ENCODE measurements at places on chromosomes 6 and 20.
A peak's percentile ranks its signal among the peaks of the same experiment; 100 is the strongest.

GRCh38 chr6:135240711-135241110 lies 59.6 kb downstream of the MYB start:
- no peak for DNase-seq

- no peak for DNase-seq
Measured at GRCh38 chr20:21569586-21569985, 55.7 kb upstream of the NKX2-2 start.

- DNase-seq, result no peak
Measured at GRCh38 chr6:40336940-40337760, 250.0 kb downstream of the LRFN2 start.

GRCh38 chr20:47719625-47720024 lies 65.7 kb downstream of the SULF2 start:
- DNase-seq, result no peak

DNA sequence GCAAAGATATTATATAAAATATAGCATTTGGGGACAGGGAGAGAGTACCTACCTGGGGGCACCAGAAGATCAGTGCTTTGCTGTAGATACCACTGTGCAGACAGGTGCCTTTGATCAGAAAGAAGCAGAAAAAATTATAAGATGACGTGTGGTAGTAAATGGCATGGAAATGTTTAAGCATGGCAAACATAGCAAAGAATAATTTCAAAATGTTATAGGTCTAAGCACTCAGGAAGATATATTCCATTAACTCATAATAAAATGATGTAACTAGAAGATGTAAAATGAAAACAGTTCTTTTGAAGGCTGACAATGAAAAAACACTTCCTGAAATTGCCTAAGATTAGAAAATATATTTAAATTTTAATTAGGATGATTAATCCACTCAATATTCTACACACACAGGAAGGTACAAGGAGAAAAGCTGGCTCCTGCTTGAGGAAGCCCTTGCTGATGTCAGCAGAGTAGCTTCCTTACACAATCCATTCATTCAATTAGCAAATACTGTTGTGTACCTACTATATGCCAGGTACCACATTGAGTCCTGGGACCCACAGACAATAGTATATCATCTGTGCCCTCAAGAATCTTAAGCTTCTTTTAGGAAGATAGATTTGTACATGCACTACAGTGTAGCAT lies 290.2 kb upstream of the CNR1 start:
- DNase-seq, result no peak

DNA sequence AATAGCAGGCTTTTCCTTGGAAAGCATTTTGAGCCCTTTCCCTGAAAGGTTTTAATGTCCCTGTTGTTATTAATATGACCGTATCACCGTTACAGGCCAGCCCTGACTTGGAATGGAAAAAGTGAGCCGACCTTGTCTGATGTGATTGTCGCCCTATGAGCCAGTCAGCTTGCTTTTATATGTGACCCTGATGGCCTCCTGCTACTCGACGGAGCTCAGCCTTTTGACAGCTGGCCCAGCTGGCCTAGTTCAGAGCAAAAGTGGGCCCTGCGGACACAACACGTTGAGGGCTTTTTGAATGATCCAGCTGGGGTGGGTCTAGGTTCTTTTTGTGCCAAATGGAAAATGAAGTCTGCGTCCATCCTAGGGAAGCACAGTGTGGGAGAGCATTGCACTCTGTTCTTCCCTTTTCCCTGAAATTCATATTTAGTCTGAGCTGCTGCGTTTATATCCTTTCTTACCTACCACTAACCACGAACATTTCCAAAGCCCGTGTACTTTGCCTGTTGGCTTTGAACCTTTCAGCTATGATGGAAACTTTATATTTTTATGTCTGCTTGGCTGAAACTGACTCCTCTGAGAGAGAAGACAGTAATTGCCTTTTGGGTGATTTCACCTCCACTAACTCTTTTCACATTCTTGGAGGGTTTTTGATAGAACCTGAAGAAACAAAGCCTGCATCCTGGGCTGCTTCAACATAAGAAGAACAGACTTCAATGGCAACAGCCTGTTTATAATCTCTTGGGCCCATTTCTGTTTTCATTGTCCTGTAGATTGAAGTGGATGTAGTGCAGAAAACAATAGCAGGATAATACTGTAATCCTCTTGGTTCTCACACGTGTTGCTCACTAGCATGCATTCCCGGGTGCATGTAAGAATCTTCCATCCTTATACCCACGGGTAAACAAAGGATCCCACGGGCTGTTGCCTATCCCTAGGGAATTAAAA lies 121.8 kb upstream of the HDGFL1 start:
- DNase-seq, result peak; percentile 9

GRCh38 chr6:154041001-154041400 lies 2.0 kb downstream of the OPRM1 start:
- no peak for DNase-seq

DNA sequence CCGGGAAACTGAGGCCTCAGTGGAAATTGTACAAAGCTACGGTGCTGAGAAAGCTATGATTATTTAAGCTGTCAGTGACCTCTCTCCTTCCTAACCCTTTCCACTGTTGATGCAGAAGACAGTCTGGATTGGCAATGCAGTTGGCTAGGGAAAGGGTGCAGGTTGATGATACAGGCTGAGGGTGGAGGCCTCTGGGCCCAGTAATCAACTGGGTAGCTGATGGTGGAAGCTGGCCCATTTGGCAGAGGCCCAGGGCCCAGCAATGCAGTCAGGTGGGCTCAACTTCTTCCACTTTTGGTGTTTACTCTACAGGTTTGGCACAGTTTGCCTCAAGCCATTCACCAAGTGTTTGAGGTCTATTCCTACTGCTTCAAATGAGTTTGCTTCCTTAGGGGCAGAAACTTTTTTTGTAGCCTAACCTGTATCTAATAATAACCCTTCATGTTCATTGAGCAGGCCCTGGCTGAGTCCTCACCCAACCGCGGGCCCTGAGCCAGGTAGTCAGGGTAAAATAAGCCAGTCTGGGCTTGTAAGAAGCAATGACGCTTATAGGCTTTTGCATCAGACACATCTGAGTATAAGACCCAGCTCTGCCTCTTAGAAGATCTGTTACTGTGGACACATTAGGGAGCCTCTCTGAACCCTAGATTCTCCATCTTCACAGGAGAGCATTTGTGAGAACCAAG lies 12.1 kb downstream of the BCL2L1 start:
- DNase-seq, result no peak

DNA sequence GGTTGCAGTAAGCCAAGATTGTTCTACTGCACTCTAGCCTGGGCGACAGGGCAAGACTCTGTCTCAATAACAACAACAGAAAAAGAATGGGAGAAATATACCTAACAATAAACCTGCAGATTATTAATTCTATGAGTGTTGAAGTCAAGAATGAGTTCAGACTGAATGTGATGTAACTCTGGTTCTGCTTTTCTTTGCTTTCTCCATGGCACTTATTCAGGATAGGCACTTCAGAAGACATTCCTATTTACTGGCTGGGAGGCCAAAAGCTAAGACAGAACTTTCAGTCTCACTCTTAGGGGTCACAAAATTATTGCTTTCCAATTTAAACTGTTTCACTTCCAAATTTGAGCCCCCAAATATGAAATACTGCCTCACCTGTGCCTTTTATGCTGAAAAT lies 15.7 kb upstream of the PRIM2 start:
- DNase-seq, result no peak

Measured in nephron progenitor cell (in vitro differentiated cells).